ENCODE measurements at places on chromosomes 4 and X.

DNA sequence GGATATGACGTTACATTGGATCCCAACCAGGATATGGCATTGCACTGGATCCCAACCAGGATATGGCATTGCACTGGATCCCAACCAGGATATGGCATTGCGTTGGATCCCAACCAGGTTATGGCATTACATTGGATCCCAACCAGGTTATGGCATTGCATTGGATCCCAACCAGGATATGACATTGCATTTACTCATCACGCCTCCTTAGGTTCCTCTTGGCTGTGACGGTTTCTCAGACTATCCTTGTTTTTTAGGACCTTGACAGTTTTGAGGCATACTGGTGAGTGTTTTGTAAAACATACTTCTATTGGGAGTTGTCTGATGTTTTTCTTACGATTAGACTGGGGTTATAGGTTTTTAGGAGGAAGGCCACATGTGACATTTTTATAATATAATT, 5.4 kb upstream of the ACSL1 start:
- H3K27me3 ChIP-seq = no peaks in the 10 kb centered on the region
- DNase-seq = no peak
- H3K36me3 ChIP-seq = no peaks in the 10 kb centered on the region
- H3K27ac ChIP-seq = no peak overlapping the region
- peaks cover 10% of the 10 kb centered on the region for H3K4me1 ChIP-seq
- H3K4me3 ChIP-seq = no peak overlapping the region

- no peak overlapping the region for H3K4me3 ChIP-seq
- no peaks in the 10 kb centered on the region for H3K27me3 ChIP-seq
- H3K36me3 ChIP-seq = no peaks in the 10 kb centered on the region
- no peaks in the 10 kb centered on the region for H3K4me1 ChIP-seq
- no peak for DNase-seq
Observed at GRCh38 chr4:117491516-117491915, 406.1 kb upstream of the TRAM1L1 start.

- no peak for DNase-seq
- H3K4me3 ChIP-seq = no peak overlapping the region
- no peak overlapping the region for H3K27ac ChIP-seq
- H3K4me1 ChIP-seq = no peaks in the 10 kb centered on the region
- H3K36me3 ChIP-seq = no peaks in the 10 kb centered on the region
- H3K27me3 ChIP-seq = no peaks in the 10 kb centered on the region
Observed at GRCh38 chr4:122606364-122607043, 14.4 kb downstream of the IL21 start.

DNA sequence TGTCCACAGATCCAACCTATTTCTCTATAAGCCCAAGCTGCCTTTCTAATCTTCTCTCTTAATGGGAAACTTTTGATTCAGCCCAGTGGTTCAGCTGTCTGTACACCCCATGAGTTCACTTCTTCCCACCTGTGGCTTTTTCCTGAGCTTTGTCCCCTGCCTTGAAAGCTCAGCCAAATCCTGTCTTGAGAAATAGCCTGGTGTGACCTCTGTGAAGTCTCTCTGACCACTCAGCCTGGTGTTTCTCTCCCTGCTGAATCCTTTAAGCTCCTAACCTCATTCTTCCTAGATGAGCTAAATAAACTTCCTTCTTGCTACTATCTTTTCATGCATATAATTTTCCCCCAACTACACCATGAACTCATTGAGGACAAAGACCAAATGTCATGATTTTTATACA, 15.2 kb upstream of the HERC5 start:
- no peaks in the 10 kb centered on the region for H3K27me3 ChIP-seq
- H3K36me3 ChIP-seq = peaks cover 3% of the 10 kb centered on the region
- no peak overlapping the region for H3K4me3 ChIP-seq
- H3K27ac ChIP-seq = no peak overlapping the region
- DNase-seq = no peak
